Breast epithelium (tissue), 4 donors: ENCODE measurements at places on chromosomes 2 and 18. TPM values are rescaled to one million over a fixed set of nuclear protein-coding genes. Genes with fewer than 3 reads are reported as not detected.
A peak's percentile ranks its signal among the peaks of the same experiment; 100 is the strongest.

- DNase-seq, result no peak
Observed at GRCh38 chr2:51003345-51004192, 28.4 kb downstream of the NRXN1 start.

The MC2R gene
- not detected for total RNA-seq

DNA sequence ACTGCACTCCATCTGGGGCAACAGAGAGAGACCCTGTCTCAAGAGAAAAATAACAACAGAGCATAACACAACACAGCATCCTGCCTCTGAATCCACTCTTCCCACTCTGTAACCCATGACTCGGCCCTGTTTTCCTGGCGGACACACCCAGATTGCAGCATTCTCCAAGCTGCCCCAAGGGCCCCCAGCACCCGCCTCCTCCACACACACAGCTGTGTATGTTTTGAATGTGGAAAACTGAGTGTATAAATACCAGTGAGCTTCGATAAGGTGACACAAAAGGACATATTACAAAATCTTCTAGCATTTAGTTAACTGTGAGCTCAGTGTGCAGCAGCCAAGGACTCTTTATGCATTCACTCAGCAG, 13.0 kb downstream of the IMPA2 start:
- DNase-seq, result no peak

GRCh38 chr2:146239392-146240135, 1605.3 kb upstream of the ACVR2A start:
- DNase-seq, result no peak

DNA sequence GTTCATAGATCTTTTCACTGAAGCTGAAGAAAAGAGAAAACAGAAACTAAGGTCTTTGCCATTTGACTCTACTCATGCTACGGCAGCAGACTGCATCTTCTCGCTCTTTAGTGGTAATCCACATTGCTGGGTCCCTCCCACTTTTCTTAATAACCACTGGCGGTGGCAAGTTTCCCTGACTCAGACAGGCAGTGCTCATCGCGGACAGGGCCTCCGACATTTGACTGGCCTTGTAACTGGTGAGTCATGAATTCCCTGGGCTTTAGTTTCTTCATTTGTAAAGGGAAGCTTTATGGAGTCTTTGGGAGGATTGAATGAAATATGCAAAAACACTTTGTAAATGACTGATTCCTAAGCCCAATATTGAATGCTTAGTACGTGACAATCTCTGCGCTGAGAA, 238.2 kb upstream of the RBBP8 start:
- no peak for DNase-seq

The ARHGEF33 gene
- 1.6 TPM for total RNA-seq

DNA sequence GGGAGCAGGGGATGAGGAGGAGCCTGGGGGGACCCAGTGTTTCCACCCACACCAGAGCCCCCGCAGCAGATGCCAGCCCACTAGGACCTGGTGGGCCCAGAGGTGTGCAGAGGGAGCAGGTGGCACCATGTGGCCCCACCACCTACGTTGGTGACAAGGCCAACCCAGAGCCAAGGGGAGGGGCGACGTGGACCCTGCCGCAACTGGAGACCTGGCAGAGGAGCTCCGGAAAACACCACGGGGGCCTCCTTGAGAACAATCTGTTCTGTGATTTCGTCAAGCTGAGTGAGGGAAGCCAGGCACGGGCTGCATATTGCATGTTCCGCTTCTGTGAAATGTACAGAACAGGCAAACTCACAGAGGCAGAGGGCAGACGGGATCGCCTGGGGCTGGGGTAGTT, 49.1 kb upstream of the GPC1 start:
- no peak for DNase-seq

DNA sequence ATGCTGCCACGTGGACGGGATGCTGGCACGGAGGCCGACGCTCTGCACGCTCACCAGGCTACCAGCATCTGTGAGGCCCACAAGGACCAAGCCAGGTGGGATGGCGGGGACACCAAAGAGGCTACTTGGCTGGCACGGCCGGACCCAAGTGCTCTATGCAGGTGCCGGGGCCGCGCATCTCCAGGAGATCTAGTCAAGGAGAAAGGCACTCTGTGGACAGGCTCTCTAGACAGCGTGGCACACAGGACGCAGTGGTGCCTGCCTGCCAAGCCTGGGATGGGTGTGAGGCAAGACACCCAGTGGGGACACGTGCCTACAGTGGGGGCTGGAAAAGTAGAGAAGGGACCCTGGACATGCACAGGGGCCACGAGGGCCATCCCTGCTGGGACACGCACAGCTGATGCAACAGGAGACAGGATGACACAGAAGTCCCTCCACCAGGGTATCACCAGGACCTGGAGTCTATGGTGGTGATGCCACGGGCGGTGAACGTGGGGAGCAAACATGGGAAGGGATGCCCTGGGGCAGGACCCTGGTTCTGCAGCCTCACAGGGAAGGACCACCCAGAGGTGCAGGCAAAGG, 28.5 kb downstream of the ZNF516 start:
- DNase-seq, result no peak

GRCh38 chr2:22901471-22902179, 483.4 kb upstream of the KLHL29 start:
- no peak for DNase-seq

DNA sequence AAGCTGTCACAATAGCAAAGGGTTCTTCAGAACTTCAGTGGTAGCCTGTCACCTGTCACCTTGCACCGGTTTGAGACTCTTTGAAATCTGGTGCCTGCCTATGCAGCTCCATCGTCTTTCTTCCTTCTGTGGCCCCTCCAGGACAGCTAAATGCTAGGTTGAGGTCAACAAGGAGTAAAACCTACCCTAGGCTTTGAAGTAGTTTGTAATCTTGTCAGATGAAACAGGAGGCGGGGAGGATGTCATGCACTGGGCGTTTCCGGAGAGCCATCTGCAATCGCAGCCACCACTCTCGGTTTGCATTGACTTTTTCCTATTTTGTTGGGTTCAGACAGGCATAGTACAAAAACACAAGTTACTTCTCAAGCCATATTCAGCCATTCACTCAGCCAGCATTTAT, 116.7 kb downstream of the LPIN1 start:
- DNase-seq, result no peak

The UPP2 gene
- total RNA-seq, result 0.16 TPM

- no peak for DNase-seq
Observed at GRCh38 chr2:46942891-46943626, 27.5 kb upstream of the MCFD2 start.

The ADAM23 gene
- 0.66 TPM for total RNA-seq

The GTF2A1L gene
- not detected for total RNA-seq

- peak; percentile 79 for DNase-seq
Observed at GRCh38 chr2:42854207-42854818, 61.9 kb upstream of the HAAO start.

GRCh38 chr2:95349568-95350322, 52.6 kb downstream of the KCNIP3 start:
- no peak for DNase-seq

DNA sequence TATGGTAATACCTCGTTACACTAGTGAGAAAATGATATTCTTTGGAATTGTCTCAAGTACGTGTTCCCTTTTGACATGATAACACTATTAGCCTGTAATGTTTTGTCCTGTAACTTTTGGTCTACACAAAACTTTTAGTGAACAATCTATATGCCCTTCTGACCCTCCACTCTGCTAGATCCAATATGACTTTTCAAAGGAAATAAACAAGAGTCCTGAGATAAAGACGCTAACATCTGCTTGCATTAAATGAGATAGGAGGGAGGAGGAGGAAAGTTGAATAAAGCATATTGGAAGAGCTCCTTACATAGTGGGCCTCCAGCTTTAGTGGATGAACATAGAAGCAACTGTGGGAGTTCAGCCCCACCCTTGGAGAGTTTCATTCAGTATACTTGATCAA, 83.3 kb upstream of the CAVIN2 start:
- DNase-seq, result no peak

DNA sequence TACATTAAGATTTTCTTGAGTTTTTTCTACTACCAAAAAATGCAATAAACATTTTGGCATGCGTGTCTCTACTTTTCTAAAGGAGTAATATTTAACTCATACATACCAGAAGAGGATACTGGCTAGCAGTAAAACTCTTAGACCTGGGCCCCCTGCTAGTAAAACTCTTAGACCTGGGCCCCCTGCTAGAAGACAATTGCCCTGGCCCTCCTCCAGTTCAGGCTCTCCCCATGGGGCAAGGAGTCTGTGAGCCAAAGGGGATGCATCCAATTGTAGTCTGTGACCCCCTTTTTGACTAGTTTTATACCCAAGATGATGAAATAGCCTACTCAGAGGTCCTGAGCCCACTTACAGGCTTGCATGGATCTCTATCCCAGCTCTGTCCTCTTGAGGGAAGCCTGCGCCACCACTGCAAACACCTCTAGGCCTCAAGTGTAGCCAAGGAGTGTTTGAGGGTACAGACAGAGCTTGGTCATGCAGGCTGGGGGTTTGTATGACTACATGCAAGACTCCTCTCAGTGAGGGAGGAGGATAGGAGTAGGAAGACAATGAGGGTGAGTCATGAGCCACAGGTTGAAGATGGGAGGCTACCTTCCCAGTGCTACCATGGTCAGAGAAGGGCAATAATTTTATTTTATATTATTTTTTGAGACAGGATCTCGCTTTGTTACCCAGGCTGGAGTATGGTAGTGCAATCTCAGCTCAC, 45.2 kb upstream of the PGAP1 start:
- no peak for DNase-seq

GRCh38 chr2:120899771-120900170, 164.1 kb downstream of the GLI2 start:
- no peak for DNase-seq

The AQP12A gene
- not detected for total RNA-seq

DNA sequence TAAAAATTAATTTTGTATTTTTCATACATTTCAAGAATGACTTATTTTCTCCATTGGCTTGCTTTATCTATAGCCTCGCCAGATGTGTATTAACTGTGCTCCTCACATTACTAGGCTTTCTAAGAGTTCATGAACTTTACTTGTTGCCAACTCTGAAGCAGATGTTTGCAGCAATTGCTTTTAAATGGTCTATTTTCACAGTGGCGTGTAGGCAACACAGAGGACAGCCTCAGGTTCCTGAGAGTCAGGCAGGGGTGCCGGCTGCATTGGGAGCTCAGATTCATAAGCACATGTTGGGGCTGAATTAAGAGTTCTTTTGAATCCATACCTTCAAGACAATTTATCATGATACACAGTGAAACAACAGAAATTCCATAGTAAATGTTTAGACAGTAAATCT, 179.2 kb upstream of the PXDN start:
- DNase-seq, result no peak

GRCh38 chr2:215191477-215191876, 53.1 kb upstream of the ABCA12 start:
- no peak for DNase-seq

DNA sequence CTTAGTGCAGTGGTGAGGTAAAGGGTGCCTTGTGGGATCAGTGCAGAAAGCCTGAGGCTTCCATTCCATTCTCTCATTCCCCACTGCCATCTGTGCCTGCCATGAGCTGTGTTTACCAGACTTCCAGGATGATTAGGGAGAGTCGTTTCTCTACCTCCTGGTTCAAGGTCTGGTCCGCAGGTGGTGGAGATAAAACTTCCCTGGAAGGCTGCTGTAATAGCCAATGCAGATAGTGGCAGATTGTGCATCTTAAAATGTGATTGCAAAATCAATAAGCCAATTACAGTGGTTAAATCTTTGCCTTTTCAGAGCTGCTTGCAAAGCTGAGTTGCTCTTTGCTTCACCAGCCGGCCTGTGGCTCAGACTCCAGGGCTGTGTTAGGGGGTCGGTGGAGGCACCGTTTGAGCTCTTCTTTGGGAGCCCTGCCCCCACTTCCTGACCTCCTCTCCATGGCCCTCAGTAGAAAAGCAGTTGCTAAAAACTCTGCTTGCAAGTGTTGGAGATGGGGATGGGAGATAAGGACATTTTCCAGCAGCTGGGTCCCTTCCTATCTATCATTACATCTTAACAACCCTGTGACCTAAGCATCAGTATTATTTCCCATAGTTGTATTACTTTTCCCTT, 95.2 kb upstream of the HS6ST1 start:
- DNase-seq, result no peak

The KLHL30 gene
- total RNA-seq, result 0.15 TPM

GRCh38 chr2:240620149-240620731, 5.0 kb upstream of the GPR35 start:
- DNase-seq, result no peak

The CIB4 gene
- total RNA-seq, result not detected

- DNase-seq, result no peak
Observed at GRCh38 chr2:216571909-216572513, 61.2 kb upstream of the IGFBP2 start.

The LOXHD1 gene
- 1.6 TPM for total RNA-seq

DNA sequence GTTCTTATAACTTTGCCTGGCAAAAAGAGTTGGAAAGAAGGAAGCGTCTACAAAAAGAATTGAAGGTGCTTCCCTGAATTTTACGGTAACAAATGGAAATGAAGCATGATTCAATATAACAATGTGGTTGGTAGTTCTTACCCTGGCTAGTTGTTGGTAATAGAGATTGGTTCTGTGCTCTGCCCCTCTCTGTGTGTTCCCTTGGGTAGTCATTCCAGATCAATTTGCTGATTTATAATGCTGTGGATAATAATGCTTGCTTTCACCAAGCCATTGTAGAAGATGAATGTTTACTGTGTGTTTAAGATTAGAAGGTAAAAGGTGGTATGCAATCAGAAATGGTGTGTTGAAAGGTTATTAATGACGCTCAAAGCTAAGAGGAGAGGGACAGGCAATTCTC, 577.8 kb upstream of the NXPH2 start:
- no peak for DNase-seq

The PIEZO2 gene
- 26.2 TPM for total RNA-seq

The MTERF4 gene
- total RNA-seq, result 54.6 TPM

DNA sequence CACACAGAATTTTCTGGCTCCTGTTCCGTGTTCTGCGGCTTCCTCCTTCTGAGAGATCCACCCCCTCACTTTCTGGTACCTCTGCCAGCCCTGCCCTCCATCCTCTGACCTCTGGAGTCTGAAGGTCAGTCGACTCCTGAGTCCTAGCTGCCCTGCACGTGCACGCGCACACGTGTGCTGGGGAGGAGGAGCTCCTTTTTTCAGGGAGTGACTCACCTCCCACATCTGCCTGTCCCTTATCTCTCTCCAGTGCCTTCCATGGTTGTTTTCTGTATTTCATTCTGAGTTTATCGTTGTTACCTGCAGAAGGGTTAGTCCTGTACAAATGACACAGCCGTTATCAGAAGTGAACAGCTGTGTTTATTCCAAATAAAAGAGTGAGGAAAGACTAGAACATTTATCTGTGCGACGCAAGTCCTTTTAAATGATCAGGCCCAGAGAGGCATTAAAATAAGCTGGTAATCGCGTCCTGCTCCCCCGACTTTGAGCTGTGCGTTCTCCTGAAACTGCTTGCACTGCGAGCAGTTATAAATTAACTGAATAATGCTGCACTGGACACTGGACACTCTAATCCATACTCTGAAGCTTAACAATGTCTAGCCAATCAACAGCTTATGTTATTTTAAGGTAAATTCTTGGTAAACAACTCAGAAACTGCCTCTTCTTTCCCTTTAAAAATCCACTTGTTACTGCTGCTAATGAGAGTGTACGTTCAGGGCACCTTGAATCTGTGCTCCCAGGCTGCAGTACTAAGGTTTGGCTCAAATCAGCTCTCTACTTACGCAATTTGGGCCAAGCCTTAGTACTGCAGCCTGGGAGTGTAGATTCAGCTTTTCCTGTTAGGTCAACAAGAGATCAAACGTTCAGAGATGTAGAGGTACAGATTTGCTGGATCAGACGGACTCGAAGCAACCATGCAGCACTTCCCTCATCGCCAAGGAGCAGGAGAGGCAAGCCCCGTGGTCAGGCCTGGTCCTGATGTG, 72.5 kb downstream of the GALR1 start:
- no peak for DNase-seq

- no peak for DNase-seq
Observed at GRCh38 chr2:12048550-12048949, 302.1 kb downstream of the LPIN1 start.

The C2orf81 gene
- total RNA-seq, result 1.6 TPM

The UGT1A6 gene
- total RNA-seq, result not detected

The TTR gene
- not detected for total RNA-seq
